DMS 273 treated with DMSO at 0.1 percent for 48 hours (cell line): ENCODE measurements at places on chromosomes 5 and 9.

GRCh38 chr9:13491138-13491492, 211.6 kb upstream of the MPDZ start:
- no peak for DNase-seq

- no peak for DNase-seq
Measured at GRCh38 chr5:168879331-168879730, 300.2 kb upstream of the PANK3 start.

GRCh38 chr9:127858041-127858512, 3.6 kb upstream of the ENG start:
- peak; percentile 71 for DNase-seq

DNA sequence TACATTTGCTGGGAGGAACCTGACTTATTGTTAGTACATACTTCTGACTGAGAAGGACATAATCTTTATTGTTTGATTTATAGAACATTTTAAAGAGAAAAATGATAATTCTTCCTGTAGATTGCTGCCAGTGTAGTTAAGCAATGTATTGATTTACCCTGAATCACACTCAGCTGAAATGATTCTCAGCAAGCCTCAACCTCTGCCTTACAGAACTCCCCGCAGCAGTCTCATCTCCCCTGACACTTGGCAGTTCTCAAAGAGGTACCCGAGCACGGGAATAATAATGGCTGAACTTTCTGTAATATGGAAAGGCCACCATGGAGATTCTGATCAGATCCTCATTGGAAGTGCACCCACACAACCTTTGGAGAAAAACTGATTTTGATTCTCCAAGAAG, 74.9 kb upstream of the RFX3 start:
- DNase-seq = no peak

GRCh38 chr5:83376461-83376860, 95.1 kb upstream of the VCAN start:
- no peak for DNase-seq

DNA sequence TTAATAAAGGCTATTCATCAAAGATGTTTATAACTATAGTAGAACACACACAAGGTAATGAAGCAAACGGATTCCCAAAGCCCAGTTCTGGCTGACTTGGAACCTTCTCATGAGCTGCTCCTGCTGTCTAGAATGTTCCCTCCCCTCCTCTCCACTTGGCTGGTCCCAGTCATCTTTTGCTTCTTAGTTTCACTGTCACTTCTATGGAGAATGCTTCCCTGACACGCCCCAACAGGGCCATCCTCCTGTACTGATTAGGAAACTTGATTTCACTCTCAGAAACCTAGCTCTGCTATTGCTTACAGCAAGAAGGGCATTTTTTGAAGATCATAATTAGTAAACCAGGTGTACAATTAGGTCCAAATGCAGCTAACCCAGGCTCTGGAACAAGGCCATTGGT, 3.2 kb upstream of the RAPGEF1 start:
- no peak for DNase-seq

GRCh38 chr9:34317436-34317835, 11.6 kb downstream of the KIF24 start:
- DNase-seq = no peak

DNA sequence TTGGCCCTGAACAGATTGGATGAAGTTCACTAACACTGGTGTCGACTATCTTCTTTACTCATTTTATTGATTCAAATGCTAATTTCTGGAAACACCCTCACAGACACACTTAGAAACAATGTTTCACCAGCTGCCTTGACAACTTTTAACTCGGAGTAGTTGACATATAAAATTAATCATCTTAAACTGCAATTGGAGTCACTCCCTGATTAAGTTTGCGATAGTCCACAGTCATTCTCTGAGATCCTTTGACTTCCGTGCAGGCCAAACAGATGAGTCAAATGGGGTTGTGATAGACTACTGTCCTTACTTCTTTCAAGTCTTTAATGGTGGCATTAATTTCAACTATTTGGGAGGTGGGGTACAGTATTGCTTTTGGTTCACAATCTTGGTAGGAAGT, 114.4 kb upstream of the PCSK1 start:
- DNase-seq = no peak

DNA sequence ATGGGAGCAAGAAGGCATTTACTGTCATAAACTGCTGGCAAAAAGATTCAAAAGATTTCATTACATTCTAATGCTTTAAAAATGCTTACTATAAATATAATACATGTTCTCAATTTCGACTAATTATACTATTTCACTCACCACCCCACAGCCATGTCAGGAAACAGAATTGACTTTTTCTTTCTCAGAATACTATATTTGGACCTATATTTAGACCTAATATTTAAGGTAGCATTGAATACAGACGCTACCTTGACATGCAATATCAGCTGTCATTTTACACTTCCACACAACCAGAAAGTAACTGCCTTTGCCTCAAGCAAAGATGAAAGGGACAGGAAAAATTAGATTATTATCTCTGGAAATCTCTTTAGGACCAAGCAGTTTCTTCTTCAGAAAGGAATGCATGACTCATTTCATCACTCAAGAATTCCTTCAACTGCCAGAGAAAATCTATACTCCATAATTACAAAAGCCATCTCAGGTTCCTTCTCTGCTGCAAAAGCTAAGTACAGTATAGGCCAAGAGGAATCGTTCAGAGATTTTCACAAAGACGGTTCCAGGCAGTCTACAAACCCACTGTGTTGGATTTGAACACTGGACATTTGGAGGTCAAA, 11.8 kb upstream of the UBE2QL1 start:
- DNase-seq = no peak

- no peak for DNase-seq
Measured at GRCh38 chr5:454936-455335, 12.0 kb downstream of the EXOC3 start.

- no peak for DNase-seq
Measured at GRCh38 chr5:34717426-34718327, 61.5 kb downstream of the RAI14 start.

DNA sequence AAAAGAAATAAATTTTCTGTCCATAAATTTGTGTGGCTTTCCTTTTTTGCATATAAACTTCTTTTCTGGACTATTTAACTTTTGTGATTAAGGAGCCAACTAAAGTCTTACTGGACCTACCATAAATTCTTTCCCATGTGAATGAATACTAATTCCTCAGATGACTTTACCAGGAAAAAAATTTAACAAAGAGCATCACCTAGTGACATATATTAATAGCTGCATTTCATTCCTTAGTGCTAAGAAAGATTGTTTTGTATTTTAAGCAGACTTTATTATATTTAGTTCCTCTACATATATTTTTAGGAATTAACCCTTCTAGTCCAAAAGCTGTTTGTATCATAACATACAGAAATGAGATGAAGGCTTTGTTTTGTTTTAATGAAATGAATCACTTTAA, 64.4 kb downstream of the C9orf85 start:
- no peak for DNase-seq

DNA sequence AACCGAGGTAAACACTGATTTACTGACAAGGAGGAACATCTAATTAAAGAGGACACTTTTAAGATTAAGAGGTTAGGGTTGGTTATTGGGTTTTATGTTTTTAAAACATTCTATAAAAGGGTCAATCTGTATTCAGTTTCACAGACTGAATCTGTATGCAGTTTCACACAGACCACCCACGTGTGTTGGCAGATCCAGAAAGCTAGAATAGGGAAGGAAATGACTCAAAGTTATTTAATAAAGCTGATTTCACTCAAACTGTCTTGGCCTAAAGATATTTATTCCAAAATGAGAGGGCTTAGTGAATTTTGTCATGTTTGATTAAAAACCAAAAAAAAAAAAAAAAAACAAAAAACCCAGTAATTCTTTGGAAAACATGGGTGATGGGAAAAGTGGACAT, 140.2 kb downstream of the SLC24A2 start:
- no peak for DNase-seq

- no peak for DNase-seq
Measured at GRCh38 chr9:85740787-85741094, 1.0 kb downstream of the AGTPBP1 start.

DNA sequence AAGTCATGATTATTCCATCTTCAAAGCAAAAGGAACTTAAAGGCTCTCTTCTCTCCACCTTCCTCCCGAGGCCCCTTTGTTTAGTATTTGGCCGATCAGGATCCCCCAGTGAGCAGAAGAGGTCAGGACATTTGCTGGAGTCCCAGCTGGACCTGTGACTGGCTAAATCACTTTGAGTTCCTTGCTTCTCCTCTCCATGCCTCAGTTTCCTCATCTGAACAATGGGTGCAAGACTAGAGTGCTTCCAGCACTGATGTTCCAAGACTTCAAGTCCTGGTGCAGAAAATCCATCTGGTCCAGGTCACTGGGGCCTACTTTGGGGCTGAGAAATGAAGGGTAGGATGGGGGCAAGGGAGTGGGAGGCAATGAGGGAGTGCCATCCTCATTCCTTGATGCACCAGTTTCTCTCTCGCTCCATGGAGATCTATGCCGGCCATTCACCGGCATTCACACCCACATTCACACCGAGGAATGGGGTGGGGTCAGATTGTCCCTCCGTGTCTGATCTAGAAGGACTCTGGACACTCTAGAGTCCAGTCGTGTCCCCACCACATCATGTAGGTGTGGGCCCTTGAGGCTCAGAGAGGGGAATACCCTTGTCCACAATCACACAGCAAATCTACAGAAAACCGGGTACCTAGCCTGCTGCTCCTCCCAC, 38.7 kb upstream of the IL17B start:
- no peak for DNase-seq

DNA sequence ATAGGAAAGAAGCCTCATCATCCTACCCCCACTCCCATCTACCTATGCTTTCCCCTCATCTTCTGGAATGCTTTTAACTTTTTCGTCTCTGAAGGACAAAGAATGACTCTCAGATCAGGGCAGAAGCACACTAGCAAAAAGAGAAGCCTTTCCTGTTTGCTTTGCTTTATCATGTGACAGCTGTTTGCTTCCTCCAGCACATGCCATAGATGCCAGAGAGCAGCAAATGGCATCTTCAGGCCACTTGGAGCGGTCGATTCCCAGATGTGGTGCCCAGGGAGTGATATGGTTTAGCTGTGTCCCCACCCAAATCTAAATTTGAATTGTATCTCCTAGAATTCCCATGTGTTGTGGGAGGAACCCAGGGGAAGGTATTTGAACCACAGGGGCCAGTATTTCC, 294.8 kb downstream of the GADD45G start:
- no peak for DNase-seq

DNA sequence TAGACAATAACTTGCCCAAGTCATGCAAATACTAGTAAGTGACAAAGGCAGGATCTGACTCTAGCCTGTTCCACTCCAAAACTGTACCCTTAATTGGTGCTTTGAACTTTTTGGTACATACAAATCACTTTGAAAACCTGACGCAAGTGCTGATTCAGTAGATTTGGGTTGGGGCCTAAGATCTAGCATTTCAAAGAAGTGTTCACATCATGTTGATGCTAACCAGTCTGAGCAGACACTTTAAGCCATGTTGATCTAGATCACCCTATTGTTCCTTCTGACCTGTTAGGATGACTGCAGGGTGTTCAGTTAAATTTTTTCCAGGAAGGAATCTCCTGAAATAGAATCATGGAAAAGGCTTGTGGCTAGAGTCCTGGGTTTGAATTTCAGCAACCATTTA, 57.7 kb upstream of the CPEB4 start:
- DNase-seq = no peak

DNA sequence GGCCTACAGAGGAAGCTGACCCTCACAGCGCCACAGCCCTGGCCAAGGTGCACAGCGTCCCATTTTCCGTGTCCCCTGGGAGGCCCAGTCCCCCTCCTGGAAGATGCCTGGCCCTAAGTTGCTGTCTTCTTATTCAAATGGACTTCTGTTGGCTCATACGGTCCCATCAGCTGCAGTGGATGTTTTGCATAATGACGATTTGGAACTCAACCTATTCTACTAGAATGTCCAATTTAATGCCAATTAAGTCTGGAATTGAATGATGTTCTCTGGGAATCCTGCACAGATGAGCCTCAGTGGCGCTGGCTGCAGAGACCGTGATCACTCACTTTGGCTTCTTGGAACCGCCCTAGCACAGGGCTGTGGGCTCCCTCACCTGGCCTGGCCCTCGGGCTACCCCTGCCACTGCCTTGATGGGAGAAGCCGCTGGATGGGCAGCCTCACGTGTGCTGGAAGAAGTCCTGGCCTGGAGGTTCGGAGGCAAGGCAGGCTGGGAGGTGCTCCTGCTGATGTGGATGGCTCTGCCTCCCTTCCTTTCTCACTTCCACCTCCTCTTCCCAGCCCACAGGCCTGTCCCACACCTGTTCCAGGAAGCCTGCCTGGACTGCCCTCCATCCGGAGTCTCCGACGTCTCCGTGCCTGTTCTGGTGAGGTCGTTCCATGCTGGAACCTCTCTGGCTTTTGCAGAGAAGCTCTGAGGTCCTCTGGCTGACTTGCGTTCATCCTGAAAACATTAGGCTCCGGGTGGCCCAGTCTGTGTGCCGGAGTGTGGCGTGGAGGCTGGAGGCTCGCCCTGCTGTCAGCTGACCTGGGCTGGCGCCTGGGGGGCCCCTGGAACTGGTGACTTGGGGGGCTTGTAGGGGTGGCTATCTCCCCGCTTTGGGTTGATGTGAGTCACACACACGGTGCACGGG, 147.1 kb downstream of the RXRA start:
- DNase-seq = no peak

DNA sequence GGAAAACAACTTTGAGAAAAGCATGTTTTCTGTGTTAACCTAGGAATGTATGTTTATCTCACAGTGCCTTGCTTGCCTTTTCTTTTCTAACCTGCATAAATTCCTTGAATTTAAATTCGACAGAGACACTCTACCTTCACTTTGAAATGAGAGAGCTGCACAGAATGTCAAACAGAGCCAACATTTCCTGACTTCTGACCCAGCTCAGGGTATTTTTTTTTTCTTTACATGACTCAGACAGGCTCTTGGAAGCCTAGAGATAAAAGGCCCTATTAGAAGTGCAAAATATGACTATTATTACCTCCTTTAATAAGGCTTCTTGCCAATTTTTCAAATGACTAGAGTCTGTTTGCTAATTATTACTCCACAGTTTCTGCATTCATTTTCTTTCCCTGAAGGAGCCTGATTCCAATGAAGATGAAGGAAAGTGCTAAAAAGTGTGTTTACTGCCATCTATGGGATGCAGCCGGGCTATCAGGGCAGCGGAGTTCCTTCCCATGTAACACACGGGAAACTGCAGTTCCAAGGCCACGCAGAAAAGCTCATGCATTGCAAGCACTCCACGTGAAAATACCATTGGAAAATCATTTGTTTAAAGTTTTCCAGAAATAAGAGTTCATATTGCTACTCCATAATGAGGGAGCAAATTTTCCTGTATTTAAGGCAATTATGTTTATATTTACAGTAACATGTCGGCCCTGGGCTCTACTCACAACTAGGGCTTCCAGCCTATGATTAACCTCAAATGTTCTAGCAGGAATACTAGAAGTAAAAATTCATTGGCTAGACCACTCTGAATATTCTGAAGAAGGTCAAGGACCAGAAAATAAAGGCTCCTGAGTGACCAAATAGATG, 485.6 kb downstream of the ZSWIM6 start:
- no peak for DNase-seq

- peak; percentile 58 for DNase-seq
Measured at GRCh38 chr5:146647656-146648199, 131.7 kb upstream of the GPR151 start.

GRCh38 chr5:88483964-88484672, 215.5 kb upstream of the TMEM161B start:
- no peak for DNase-seq
